ENCODE measurements at places on chromosomes 5 and 9. TPM values are rescaled to one million over a fixed set of nuclear protein-coding genes. Genes with fewer than 3 reads are reported as not detected.

The SAXO1 gene
- 0.36 TPM for total RNA-seq

The C5orf52 gene
- 5.9 TPM for total RNA-seq

The TUSC1 gene
- total RNA-seq = 37.2 TPM

The STPG3 gene
- 4.2 TPM for total RNA-seq

The FABP6 gene
- 2.8 TPM for total RNA-seq

The TOR4A gene
- 7.3 TPM for total RNA-seq

The SSNA1 gene
- total RNA-seq = 114 TPM

The LCP2 gene
- total RNA-seq = 11.3 TPM

The PPIC gene
- 11.5 TPM for total RNA-seq

The PDE6A gene
- total RNA-seq = not detected

The PCDHB10 gene
- 0.96 TPM for total RNA-seq

The QRFP gene
- total RNA-seq = 1.0 TPM

DNA sequence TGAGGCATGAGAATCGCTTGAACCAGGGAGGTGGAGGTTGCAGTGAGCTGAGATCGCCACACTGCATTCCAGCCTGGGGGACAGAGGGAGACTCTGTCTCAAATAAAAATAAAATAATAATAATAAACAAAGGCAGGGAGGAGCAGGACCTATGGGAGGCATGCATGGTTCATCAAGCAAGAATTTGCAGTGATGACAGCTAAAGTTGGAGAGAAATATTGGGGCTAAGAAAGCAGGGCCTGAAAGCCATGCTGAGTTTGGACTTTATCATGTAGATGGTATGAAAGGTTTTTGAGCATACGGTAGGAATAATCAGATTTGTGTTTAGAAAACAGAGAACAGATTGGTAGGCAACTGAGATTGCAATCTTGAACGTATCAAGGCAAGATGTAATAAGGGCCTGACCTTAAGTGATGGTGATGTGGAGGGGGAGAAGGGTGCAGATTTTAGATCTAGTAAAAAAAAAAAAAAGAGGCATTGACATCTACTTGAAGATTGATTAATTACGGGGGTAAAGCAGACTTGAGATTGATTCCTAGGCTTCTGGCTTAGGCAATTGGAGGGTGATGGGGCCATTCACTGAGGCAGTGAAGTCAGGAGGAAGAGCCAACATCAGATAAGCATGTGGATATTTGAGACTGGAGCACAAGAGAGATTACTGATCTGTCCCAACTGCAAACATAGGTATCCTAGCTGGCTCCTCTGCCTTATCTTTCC lies 50.7 kb downstream of the CFAP95 start:
- no peak for DNase-seq

GRCh38 chr5:11791792-11792191 lies 112.5 kb downstream of the CTNND2 start:
- DNase-seq = peak; percentile 72

DNA sequence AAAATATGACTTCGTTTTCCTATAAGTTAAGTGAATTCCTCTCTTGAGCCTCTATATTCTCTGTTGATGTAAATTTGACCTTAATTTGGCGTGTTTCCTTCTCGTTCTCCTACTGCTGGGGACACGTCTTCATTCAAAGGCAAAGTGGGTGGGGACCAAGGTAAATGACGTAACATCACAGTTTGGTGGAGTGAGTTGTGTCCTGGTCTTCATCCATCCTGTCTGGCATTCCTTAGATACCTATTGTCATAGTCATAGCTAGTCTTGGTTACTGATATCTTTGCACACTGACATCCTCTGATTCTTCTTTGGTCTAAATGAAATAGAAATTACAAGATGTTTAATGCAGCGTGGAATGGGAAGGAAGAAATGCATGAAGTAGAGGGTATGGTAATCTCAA lies 108.5 kb downstream of the NNT start:
- DNase-seq = no peak

DNA sequence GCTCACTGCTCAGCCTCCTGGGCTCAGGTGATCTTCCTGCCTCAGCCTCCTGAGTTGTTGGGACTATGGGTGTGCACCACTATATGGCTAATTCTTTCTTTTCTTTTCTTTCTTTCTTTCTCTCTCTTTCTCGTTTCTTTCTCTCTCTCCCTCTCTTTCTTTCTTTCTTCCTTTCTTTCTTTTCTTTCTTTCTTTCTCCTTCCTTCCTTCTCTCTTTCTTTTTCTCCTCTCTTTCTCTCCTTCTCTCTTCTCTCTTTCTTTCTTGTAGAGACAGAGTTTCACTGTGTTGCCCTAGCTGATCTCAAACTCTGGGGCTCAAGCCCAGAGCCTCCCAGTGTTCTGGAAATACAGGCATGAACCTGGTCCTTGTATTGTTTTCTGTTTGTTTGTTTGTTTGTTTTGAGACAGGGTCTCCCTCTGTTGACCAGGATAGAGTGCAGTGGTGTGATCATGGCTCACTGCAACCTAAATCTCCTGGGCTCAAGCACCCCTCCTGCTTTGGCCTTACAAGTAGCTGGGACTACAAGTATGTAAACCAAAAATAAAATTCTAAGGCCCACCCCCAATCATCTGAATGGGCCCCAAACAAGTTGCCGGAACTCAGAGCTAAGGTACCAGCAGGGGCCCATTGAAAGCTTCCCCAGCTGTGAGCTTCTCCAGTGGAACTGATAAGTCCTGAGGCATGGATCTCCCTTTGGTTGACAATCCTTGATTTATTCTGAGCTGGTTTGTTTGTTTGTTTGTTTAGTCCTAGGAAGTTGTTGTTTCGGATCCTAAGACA lies 11.9 kb upstream of the BTF3 start:
- no peak for DNase-seq

- DNase-seq = no peak
Observed at GRCh38 chr9:78074385-78075291, 43.0 kb upstream of the GNAQ start.

DNA sequence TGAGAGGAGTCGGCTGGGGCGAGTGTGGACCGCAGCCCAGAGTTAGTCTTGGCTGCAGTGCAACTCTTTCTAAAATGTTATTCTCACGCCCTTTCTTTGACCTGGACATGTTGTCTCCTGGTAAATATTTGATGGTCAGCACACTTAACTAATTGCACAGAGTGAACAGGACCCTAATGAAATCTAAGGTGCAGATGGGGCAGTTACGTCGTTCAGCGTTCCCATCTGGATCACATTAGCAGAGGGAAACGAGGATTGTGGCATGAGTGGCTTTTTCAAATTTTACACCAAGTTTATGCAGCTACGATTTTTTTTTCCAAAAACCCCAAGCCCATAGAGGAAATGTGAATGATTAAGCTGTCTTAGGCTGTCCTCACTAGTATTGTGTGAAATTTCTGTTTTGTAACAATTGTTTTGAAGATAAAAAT lies 483 bp downstream of the C9orf85 start:
- DNase-seq = no peak

- DNase-seq = no peak
Observed at GRCh38 chr9:137606005-137606621, 627 bp downstream of the ARRDC1 start.

DNA sequence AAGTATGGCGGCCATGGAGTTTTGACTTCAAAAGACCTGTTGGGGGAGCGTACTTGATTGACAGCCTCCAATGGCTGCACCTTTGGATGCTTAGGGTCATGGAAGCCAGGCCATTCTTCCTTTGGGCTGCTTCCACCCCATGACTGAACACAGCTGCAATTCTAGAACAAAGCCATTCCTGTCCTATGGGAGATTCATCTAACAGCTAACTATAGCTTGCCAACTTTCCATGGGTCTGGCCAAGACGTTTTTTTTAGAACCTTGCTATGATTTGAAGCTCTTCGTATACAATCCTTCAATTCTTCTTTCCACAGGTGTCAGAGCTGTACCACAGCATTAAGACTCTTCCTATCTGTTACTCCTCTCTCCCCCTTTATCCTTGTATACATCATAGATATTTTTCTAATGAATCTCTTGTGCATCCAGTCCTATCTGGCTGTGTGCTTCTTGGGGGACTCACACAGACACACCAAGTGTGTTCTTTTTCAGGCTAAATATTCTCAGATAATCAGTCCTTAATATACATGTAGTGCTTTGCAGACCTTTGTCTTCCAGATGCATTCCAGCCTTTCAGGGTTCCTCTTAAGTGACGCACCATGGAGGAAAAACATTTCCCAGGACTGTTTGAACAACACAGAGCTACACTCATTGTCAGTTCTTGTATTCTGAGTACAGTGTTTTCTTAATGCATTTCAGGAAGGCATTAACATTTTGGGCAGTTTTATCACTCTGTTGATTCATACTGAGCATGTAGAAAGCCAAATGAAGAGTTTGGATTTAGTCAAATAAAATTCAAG lies 198.9 kb downstream of the TAF11L14 start:
- DNase-seq = no peak

DNA sequence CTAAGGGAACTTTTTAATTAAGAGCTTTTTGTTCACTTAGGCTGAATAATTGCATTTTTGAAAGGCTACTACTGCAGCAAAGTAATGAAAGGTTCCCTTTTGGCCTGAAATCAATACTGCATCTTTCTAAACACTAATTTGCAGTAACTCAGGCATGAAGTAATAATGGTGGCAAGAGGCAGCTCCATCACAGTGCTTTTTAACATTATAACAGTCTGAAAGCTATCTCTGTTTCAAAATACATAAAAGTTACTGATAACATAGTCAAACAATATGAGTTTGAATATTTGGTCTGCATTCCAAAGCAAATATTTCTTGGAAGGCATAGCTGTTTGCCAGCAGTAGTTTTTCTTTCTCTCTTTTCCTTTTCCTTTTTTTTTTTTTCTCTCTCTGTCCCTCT lies 113.4 kb downstream of the FBN2 start:
- DNase-seq = no peak

GRCh38 chr5:4758550-4758949 lies 381.6 kb upstream of the ADAMTS16 start:
- no peak for DNase-seq

DNA sequence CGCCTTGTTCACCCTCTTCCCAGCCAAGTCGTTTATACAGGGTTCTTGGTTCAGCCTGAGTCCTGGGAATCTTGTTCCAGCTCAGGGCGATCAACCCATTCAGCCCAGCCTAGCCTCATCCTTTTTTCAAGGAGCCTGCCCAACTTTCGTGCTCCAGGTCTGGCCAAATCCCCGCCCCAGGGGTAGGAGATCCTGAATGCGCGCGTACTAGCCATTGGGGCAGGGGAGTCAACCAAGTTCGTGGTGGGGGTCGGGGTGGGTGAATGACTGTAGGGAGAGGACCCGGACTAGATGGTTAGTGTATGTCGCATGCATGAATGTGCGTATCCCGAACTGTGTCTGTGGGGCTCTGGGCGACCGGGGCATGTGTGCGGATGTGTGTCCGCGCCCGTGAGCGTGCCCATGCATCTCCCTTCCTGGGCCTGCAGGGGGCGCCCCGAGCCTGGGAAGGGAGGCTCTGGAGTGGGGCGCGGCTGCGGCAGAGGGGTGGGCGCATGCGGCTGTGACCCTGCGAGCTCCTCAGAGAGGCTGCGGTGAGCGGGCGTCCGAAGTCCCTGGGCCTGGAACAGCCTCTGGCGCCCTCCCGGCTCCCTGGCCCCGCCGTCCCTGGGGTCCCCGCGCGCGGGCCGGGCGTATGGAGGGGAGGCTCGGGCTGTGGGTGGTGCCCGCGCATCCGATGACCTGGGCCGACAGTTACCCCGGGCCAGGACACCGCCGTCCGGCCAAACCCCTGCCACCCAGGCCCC lies 8.7 kb downstream of the CCL21 start:
- peak; percentile 46 for DNase-seq

DNA sequence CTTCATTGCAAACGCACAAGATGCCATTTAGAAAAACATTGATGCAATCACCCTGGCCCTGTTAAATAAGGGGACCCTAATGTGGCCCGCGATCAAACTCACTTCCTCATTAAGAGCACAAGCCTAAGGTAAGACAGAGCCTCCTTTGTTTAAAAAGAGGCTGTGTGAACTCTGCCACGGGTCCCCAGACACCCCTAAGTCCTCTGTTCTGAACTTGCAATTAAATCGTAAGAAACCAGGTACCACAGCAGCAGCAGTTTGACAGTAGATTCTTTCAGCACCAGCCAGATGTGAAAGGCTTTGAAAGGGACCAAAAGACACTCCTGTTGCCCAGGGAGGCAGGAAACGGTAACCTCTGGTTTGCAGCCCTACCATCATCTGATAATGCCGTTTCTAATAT lies 346.3 kb downstream of the TMEM167A start:
- DNase-seq = no peak

GRCh38 chr5:56361398-56361797 lies 128.3 kb upstream of the ANKRD55 start:
- DNase-seq = no peak

GRCh38 chr5:99702565-99702964 lies 773.8 kb upstream of the CHD1 start:
- DNase-seq = no peak

DNA sequence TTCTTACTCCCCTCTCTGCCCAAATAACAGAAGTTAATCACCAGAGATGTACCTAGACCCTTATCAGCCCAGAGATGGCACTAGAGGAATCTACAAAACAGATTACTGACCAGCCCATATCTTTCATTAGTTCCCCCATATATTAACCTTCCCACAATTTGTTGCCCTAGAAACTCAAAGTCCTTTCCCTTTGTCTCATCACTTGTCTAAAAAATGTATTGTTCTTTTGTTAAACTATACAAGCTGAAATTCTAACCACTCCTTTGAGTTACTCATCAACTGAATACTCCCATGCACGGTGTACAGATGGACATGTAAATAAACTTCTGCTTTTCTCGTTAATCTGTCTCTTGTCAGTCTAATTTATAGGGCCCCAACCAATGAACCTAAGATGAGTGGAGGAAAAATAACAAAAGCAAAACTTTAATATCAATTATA lies 130.9 kb downstream of the CCDC192 start:
- DNase-seq = no peak

DNA sequence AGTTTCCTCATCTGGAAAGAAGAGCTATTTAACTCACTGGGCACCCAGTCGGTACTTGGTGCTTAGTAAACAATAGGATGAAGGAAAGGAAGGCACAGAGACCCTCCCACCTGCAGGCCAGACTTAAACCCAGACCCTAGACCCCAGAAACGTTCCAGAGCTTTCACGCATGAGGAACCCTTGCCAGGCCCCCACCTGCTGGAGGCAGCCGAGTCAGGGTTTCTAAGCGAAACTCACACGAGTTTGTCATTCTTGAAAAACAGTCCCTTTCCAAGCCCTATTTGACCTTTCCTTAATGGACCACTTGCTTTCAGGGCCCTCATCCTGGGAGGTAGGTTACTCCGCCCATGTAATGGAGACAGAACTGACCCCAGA lies 30.6 kb downstream of the NDUFA8 start:
- no peak for DNase-seq

- DNase-seq = no peak
Observed at GRCh38 chr9:35962126-35962906, 4.4 kb upstream of the OR2S2 start.

DNA sequence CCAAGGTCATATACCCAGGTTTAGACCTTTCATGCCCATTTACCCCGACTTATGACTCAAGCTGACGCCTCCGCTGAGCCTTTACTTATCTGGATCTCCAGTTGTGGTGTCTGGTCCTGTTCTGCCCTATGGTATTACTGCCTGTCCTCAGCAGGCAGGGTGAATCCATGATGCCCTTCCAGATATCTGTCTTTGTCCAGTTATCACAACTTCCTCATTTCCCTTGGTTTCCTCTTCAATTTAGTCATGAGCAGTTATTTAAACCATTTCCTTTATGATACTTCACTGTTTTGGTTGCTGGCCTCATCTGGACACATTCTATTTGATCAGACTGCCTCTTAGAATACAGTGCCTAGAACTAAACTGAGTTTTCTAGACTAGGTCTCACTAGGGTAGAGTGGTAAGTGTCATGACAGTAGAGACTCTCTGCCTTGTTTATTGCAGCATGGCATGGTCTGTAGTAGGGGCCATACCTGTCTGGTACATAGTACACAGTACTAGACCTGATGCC lies 93.3 kb downstream of the MELK start:
- DNase-seq = no peak

- no peak for DNase-seq
Observed at GRCh38 chr9:114722937-114723620, 41.1 kb upstream of the TEX48 start.

- DNase-seq = no peak
Observed at GRCh38 chr9:35079041-35079425, 709 bp downstream of the FANCG start.
